ENCODE measurements at places on chromosomes 1 and 21. TPM values are rescaled to one million over a fixed set of nuclear protein-coding genes. Genes with fewer than 3 reads are reported as not detected.

Gene EVA1B
- total RNA-seq = 101 TPM

DNA sequence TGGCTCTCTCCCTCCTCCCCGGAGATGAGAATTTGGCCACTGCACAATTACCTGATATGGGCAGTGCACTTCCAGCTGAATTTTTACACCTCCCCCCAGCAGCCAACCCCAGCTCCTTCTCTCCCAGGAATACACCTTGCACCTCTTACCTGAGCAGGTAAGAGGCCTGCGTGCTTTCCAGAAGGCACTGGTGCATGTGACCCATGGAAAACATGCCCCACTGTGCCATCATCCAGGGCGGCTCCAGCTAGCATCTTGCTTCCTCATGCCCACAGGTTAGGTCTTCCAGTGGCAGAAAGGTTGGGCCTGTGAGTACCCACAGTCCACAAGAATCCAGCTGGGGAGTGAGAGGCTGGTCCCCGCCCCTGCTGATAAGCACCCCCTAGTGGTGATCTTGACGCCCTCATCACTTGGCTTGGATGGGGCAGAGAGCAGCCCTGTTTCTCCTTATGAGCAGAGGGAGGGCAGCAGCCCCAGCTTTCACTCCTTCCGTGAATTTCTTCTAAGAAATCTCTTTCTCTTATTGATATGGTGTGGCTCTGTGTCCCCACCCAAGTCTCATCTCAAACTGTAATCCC is 57.8 kb downstream of the EDARADD start:
- no peak for DNase-seq

GRCh38 chr21:42461881-42462877 is 33.8 kb downstream of the RSPH1 start:
- no peak for DNase-seq

DNA sequence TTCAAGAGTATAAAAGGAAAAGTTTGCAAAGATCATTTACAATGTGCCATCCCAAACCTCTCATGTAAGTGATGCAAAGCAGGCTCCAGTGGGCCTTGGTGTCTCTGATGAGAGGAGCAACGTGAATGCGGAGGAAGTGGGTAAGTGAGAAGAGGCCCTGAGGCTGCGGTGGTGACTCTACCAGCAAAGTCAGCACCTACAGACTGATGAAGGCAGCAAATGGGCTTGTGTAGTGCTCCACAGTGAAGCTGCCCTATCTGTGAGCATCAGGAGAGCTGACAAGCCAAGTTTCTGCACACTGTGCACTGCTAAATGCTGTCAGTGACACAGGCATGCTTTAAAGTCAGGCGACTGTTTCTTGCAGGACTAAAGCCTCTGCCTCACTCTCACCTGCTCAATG is 15.6 kb upstream of the RAP1A start:
- DNase-seq = no peak

DNA sequence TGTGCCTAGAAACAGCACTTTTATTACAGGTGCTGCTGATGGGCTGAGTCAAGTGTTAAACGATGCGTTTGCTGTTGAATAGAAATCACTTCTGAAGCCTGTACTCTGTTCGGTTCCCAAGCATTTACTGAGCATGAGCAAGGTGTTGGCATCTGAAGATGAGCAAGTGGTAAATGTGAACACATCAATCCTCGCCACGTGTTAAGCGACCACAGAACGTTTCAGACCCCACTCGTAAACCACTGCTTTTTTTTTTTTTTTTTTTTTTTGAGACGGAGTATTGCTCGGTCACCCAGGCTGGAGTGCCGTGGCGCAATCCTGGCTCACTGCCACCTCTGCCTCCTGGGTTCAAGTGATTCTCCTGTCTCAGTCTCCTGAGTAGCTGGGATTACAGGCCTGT is 241.2 kb downstream of the SETD4 start:
- no peak for DNase-seq

GRCh38 chr1:3968851-3969250 is 68.8 kb upstream of the C1orf174 start:
- no peak for DNase-seq
